NCI-H2107 (cell line): ENCODE measurements at places on chromosomes 2 and 18.

DNA sequence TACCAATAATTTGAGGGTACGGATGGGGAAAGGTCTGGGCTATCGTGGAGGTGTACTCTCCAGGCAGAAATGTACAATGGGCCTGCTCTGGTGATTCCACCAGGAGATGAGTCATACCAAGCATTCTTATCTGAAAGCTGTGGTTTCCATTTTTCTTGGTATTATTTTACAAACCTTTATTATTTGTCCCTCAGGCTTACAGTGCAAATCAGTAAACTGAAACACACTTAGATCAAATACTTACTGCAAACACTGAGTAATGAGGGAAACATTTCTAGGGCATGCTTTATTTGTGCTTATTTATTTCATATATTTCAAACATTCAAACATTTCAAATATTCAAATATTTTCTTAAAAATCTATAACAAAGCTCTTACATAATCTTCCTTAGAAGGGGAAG lies 319.8 kb downstream of the RND3 start:
- no peak for DNase-seq

GRCh38 chr18:73270920-73271634 lies 403.3 kb upstream of the NETO1 start:
- peak; percentile 38 for DNase-seq

DNA sequence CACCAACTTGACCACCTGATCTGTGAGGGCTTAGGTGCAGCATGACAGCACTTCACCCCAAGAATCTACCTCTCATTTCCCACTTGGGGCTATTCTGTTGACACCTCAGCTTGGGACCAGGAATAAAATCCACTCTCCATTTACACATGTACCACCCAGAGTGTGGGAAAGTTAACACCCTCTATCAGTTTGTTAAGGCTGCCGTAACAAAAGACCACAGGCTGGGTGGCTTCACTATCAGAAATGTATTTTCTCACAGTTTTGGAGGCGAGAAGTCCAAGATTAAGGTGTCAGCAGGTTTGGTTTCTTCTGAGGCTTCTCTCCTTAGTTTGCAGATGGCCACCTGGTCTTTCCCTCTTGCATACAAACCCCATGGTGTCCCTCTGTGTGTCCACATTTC lies 277.7 kb upstream of the ERBB4 start:
- DNase-seq, result no peak

DNA sequence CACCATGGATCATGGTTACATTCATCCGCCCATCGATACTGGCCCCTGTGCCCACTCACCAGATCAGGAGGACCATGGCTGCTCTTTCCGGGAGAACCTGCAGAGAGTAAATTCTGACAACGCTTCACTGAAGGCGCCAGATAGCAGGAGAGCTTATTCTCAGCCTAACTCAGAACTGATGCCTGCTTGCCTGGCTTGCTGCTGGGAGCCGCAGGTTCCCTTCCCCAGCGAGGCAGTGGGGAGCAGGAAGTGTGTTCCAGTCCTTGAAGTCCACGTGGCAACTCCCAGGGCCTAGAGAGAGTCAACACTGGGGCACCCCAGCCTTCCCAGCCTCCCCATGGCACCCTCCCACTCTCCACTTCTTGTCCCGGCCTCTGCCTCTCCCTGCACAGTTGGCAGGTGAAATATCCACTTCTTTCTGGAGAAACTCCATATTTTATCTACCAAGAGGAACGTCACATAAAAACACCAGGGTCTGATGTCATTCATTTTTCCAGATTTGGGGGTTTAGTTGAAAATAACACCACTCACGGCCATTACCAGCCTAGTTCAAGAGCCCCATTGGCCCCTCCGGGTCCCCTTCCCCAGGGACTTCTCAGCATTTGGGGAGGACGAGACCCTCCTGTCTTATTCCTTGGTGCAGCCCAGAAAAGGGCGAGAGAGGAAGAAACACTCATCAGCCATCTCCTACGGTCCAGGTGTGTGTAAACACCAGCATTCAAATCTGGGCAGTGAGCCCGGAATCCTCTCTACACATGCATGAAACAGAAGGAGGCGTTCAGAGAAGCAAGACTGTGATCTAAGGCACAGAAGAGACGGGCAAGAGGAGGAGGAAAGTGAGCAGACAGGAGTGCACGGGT lies 3.5 kb upstream of the TUBB6 start:
- peak; percentile 17 for DNase-seq

DNA sequence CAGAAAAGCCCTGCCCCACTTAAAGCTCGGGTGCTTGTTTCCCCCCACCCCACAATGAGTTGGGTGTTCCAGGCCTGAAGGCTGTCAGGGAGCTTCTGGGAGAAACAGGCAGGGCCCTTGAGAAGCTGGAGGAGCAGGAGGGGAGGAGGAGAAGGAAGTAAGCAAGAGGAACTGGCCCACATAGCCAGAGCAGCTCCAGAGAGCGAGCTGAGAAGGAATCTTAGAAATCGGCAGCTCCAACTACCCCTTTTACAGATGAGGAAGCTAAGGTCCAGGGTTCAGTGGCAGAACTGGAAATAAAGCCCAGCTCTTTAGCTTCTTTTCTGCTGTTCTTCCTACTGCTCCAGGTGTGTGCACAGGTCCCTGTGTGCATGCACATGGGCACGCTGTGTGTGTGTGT lies 12.7 kb upstream of the KCNK3 start:
- DNase-seq, result no peak

DNA sequence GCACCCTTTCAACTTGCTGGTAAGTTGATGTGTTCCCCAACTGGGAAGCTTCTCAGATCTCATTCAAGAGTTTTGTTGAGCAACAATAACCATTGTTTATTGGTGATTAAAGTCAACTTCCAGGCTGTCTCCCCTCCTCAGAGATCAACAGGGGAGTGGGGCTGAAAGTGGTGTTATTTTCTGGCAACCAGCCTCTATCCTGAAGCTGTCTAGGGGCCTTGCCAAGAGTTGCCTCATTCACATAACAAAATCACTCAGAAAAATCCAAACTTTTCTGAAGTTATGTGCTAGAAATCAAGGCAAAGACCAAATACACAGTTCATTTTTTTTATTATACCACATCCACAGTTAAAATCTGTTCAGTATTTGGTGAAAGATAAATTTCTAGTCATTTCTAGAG lies 788.4 kb downstream of the LRRTM4 start:
- no peak for DNase-seq

GRCh38 chr2:237297421-237298150 lies 116.4 kb downstream of the COL6A3 start:
- no peak for DNase-seq

DNA sequence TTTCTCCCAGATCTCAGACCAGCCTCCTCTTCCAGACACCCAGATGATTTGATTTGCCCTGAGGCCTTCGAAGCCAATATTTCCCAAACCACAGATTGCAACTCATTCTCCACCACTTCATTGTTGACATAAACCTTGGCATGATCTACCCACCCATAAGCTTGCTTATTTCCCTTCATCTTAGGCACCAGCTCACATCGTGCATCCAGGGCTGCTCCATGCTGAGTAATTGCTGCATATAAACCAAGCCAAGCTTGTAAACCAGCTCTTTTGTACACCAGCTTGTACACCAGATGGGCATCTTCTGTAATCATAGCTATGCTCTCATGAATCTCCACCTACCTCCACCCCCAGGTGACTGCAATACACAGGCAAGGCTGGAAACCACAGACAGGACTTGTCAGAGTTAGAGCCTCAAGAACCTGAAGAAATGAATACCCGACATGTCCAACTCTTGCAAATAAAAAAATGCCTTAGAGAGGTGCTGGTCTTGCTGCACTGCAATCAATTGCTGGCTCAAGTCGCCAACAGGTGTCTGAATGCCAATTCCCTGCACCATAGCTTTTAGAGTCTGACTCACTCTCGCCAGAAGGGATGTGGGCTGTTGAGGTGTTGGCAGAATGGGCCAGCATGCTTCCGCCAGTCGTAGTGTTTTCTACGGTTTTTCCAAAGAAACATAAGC lies 31.5 kb downstream of the TRABD2A start:
- DNase-seq, result no peak

DNA sequence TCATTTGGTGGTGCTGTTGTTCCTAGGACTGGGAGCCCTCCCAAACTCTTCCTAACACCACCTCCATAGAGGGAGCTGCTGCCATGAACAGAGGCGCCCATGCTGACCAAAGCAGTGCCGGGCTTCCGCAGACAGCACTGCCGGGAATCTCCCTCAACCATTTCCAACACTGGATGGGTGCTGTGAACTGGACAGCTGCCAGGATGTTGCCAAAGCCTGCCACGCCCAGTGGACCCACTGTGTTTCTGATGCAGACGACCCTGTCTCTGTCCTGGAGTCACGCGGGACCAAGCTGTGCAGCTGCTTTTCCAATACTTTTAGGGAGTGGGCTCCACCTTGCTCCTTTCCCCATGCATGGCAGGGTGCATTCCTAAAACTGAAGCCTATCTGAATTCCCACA lies 16.9 kb upstream of the GNAL start:
- no peak for DNase-seq

DNA sequence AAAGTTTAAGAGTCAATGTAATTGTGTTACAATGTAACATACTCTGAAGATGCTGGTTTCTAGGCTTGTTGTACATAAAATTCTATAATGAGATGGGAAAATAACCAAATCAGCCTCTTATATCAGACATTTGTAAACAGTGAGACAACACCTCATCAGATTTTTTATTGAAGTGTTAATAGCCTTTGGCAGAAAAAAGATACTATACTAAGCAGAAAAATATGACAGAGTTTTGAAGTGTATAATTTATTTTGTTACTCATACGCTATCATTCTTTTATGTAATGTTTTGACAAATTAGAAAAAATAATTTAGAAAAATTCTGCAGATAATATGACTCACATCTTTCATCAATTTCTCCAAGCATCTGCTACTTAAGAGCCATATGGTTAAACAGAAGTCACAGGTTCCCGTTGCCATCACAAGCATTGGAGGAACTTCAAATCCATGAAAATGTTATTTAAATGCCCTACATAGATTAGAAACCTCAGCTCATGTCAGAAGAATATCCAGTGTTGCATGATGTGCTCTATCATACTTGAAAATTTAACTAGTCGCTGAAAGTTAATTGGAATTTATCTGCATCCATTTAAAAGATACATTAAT lies 535.4 kb downstream of the LRP1B start:
- no peak for DNase-seq

- no peak for DNase-seq
Observed at GRCh38 chr2:238475566-238475965, 48.8 kb downstream of the ASB1 start.

- no peak for DNase-seq
Observed at GRCh38 chr2:224038049-224038829, 847 bp downstream of the SERPINE2 start.

- no peak for DNase-seq
Observed at GRCh38 chr2:134438371-134438770, 184.5 kb downstream of the MGAT5 start.

- DNase-seq, result no peak
Observed at GRCh38 chr2:177335917-177336450, 56.6 kb upstream of the AGPS start.

DNA sequence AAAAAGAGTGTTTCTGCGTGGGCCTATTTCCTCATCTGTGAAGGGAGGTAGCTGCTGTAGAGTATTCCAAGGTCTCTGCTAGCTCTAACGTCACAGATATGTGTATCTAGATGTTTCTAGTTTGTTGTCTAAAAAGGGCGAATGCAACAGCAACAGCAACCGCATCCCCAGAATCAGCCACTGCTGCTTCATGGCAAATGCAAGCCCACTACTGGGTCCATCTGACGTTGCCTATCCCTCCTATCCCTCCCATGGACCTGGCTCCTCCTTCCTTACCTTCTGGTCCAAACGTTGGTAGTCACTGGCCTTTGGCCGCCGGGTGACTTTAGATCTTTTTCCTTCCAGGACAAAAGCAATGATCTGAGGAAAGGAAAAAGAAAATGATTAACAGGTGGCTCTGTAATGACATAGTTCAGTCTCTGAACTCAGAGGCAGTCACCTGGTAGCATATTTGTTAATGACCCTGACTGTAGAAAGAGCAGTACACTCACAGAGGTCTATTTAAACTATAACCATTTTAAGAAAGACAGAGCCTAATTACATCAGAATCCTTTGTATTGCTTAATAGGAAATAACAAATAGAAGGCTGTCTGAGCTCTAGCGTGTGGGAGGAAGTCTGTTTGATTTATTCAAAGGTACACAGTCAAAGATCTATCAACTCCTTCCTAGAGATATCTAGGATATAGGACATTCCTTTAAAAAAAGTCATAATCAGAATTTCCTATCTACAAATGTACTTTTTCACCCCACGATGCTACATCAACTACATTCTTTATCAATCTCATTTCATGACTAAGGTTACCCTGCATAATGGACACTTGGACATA lies 2.9 kb downstream of the TGOLN2 start:
- DNase-seq, result no peak

GRCh38 chr2:106551417-106552130 lies 64.4 kb downstream of the CD8B2 start:
- no peak for DNase-seq

DNA sequence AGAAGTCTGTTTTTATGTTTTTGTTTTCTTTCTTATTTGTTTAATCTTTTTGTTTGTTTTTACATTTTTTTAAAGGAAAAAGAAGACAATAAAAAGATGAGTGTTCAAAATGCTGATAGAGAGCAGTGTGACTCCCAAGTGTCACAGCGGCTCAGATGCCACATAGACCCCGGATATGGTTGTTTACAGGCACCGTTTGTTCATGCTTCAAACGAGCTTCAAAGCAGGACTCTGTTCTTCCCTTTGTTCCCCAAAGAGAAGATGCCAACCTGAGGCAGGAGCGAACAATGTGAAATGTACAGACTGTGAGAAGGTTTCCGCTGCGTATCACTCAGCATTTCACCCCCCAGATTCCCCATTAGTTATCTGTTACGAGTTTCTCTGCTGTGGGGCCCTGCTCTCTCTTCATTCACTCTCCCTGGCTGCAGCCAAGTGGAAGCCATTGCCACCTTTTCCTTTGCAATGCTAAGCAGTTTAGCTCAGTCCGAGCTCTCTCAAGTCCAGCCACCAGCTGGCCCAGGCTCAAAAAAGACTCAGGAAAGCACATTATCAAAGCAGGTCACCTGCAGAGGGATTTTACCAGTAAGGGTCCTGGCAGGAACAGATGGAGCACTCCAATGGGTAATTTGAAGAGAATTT lies 36.4 kb upstream of the PHLPP1 start:
- DNase-seq, result no peak

DNA sequence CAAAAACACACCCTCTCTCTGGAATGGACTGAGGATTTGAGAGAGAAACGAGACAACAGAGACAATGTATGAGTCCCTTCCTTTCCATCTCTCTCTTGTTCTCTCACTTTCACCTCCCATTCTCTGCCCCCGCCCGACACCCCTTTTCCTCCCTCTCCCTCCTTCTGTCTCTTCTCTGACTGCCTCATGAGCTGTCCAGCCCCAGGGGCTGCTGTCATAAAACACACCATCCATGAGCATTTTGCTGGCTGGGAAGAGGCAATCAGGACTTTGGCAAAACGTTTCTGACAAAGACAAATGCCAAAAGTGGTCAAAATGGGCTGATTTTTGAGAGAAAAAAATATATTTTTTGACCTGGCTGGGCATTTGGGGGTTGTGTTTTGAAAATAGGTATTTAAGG lies 377.2 kb downstream of the EN1 start:
- no peak for DNase-seq

GRCh38 chr2:147211484-147211883 lies 633.3 kb upstream of the ACVR2A start:
- no peak for DNase-seq
